ENCODE measurements at places on chromosomes 3 and 15.

- DNase-seq, result no peak
These were observed 11.3 kb downstream of the NR2F2 start for GRCh38 chr15:96341513-96342405.

DNA sequence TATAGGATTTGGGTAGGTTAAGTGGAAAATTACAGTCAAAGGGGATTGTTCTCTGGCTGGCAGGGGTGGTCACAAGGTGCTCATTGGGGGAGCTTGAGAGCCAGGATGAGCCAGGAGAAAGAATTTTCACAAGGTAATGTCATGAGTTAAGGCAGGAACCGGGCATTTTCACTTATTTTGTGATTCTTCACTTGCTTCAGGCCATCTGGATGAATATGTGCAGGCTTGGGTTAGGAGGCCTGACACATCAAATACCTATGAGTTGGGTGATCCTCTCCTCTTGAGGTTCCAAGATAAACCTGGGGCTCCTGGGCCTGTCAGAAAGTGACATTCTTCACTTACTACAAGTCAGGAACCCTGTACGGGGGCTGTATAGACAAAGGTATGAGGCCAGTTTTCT is 68.7 kb downstream of the CD200 start:
- no peak for DNase-seq

GRCh38 chr3:73418681-73419080 is 206.1 kb downstream of the PDZRN3 start:
- DNase-seq, result no peak

GRCh38 chr15:67097930-67098740 is 32.7 kb downstream of the SMAD3 start:
- no peak for DNase-seq

GRCh38 chr15:99961011-99961441 is 227.8 kb upstream of the LYSMD4 start:
- no peak for DNase-seq

DNA sequence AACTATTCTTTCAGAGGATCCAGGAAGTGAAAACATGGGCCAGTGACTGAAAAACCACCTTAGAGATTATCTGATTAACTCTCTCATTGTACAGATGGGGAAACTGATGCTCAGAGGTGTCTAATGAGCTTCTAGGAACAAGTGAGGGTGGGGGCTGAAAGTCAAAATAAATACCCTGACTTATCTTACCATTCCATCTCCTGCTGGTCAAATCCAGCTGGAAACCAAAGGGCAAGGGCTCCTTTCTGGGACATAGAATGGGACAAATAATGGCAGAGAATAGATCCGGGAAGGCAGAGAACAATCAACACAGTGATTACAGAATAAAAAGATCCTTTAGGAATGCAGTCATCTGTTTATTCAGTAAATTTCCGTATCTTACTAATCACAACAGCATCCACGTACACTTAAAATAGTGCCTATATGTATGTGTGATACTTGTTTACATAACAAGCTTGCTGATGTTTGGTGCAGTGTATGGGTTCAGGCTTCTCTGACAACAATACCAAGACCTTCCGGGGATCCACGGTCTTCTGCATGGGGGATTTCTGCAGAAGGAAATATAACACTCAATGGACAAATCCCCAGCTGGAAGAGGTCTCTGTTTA is 173.2 kb downstream of the THSD4 start:
- no peak for DNase-seq

DNA sequence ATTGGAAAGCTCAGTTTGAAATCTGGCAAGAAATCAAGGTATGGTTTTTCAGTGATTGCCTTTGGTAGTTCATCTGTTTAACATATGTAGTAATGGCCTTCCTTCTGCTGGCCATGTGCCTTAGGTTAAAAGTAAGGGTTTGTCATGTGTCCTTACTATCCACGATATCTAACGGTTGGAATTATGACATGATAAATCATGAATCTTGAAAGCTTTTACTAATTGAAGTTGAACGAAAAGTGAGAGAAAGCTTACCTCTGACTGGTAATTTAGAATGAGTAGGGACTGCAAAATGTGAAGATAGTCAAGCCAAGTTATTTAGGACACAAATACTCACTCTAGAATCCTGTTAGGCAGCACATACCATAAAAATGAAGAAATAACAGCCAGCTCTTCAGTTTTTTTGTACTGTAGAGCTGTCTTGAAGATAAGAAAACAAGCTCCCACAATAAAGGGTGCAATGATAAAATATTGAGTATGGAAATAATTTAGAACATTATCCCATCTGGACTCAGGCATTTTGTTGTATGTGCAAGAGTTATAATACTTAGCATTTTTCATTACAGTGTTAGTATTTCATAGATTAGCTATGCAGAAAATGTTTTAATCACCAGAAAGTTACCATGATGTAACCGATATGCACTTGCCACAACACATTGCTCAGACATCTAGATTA is 303.4 kb downstream of the ZNF385D start:
- DNase-seq, result no peak

- no peak for DNase-seq
These were observed 15.3 kb downstream of the ZBTB47 start for GRCh38 chr3:42668793-42669217.

GRCh38 chr15:36724493-36724892 is 145.1 kb downstream of the CDIN1 start:
- no peak for DNase-seq

GRCh38 chr3:108201258-108201657 is 21.0 kb downstream of the IFT57 start:
- DNase-seq, result no peak

DNA sequence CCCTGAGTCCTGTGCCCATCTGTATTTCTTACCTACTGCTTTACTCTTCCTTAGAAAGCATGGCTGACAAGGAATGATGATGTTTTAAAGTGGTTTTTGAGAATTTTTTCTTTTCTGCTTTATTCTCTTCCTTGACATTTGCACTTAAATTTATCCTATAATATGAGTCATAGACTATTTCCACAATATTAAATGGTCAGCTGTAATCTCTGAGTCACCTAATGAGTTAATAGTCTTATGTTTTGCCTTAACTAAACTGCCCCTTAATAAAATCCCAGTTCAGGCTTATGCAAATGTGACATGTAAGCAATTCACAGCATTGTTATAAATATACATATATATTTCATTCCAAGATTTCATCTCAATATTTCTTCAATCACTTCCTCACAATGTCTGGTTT is 23.8 kb downstream of the MEIS2 start:
- DNase-seq, result no peak

DNA sequence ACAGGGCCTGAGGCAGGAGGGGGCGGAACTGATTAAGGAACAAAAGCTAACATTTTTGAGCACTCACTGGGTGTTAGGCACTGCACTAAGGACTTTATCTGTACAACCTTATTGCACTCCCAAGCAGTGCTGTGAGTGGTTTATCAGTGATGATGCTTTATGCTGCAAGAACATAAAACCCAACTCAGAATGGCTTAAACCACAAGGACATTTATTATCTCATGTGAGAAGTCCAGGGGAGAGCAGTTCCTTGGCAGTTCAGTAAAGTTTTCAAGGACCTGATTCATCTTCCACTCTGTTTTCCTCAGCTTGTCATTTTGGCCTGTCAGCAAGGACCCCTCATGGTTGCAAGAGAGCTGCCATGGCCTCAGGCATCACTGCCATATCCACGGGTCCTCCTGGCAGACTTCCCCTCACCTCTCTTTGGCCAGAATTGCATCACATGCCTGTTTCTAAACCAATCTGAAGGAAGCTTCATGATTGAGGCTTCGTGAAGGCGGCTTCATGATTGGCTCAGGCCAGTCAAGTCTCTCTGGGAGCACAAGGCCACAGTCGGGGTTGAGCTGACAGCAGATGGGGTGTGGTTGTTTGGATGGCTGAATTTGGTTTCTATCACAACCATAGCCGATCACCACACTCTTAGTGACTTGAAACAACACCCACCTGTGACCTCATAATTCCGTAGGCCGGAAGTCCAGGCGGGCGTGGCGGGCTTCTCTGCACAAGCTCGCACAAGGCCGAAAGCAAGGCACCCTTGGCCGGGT is 15.8 kb downstream of the EFCC1 start:
- no peak for DNase-seq

GRCh38 chr3:100641471-100642032 is 32.2 kb downstream of the ADGRG7 start:
- no peak for DNase-seq

DNA sequence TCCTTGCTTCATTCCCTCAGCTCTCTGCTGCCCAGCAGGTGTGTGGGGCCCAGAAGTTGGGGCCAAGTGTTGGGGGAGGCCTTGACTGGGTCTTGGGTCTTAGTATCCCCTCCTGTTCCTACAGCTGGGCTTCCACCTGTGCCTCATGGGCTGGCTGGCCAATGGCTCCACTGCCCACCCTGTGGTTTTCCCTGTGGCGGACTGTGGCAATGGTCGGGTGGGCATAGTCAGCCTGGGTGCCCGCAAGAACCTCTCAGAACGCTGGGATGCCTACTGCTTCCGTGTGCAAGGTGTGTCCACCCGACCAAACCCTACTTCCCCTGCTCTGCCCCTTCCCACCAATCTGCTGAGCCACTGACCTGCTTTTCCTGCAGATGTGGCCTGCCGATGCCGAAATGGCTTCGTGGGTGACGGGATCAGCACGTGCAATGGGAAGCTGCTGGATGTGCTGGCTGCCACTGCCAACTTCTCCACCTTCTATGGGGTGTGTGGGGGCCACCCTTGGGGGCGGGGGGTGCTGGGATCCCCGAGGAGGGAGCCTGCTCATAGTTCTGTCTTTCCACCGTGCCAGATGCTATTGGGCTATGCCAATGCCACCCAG is 10.9 kb downstream of the NT5DC2 start:
- DNase-seq, result no peak

DNA sequence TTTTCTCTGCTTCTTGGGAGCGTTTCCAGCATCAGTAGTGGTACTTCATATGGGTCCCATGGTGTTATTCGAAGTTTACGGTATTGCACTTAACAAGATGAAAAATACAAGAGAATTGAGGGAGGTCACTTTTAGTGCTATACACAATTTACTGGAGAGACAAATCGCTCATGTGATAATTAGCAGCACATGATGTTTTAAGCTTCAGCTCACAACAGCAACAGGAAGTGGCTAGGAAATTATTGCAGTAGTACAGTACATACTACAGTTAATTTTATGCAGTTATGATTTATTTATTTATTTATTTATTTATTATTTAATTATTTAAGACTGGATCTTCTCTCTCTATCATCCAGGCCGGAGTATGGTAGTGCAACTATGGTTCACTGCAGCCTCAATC is 14.4 kb upstream of the DCAF1 start:
- no peak for DNase-seq

DNA sequence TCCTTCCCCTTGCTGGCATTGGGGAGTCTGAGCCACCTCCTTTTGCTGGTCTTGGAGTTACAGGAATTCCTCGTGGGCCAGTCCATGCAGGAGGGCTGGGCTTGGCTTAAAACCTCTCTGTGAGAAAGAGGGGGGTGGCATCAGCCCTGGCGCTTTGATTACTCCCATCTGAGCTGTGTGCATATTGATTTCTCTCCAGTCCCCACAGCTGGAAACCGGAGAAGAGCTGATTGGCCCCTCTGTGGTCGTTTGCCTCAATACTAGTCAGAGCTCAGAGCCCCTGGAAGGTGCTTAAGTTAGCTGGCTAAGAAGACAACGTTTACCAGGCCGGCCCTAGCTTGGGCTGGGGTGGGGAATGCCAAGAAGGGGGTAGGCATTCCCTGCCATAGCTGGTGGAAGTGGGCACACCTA is 4.0 kb upstream of the RASGRF1 start:
- DNase-seq, result no peak

DNA sequence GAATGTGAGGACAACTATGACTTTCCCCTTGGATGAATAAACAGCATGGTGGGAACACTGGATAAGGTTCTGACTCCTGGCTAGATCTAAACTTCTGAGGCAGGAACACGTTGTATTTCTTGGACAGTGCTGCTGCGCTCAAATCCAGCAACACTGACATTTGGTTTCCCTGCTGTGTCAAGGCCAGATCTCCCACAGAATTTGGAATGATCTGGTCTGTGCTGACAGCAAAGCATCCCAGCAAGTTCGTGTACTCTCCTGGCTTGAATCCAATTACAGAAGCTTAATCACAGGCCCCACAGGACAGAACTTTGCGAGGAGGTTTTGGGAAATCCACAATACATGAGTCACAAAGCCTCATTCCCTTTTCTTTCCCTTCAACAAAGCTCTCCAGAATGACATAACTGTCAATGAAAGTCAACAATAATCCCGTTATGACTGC is 92.5 kb downstream of the ADAMTS9 start:
- peak; percentile 98 for DNase-seq

DNA sequence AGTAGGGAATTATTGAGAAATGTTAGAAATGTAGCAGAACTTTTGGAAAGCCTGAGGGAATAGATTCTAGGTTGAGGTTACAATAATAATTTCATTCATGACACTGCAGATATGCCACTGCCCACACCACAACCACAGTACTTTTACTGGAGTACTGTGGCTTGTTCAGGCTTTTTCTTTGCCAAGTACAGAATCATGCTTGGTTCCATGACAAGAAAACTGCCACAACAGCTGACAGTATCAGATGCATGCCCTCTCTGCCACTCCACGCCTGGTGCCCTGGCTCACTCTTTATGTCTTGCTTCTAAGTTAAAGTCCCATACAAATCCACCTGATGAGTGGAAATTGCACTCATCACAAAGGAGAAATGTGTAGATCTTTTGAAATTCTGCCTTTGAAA is 398.6 kb downstream of the ZIC1 start:
- DNase-seq, result no peak

- DNase-seq, result no peak
These were observed 95.5 kb downstream of the DPH6 start for GRCh38 chr15:35450492-35450891.

DNA sequence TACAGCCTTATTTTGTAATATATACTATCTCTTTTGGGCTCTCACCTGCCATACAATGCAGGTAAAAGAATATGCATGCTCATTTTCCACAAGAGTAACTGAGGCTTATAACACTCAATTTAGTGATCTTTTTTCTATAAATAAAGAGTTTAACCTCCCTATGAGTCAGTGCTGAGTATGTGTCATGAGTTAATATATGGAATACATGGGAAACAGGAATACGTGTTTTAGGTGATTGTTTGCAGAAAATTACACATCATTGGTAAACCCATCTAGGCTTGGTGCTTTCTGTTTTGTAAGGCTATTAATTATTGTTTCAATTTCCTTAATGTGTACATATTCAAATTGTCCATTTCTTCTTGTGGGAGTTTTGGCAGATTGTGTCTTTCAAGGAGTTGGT is 411.3 kb downstream of the GRM7 start:
- DNase-seq, result no peak

- no peak for DNase-seq
These were observed 89.6 kb downstream of the TBL1XR1 start for GRCh38 chr3:177107461-177108239.

GRCh38 chr15:66220601-66221000 is 32.9 kb downstream of the MEGF11 start:
- DNase-seq, result no peak

DNA sequence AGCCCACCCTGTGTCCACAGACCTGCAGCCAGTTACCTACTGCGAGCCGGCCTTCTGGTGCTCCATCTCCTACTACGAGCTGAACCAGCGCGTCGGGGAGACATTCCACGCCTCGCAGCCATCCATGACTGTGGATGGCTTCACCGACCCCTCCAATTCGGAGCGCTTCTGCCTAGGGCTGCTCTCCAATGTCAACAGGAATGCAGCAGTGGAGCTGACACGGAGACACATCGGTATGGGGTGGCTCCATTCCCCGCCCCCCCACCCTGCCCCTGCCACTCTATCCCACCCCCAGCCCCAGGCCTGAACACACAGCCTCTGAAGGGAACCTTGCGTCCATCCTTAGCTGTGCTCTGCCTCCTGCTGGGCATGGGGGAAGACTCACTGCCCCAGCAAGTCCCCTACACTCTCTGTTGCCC is 73.2 kb downstream of the AAGAB start:
- DNase-seq, result no peak

- no peak for DNase-seq
These were observed 229.6 kb downstream of the BBX start for GRCh38 chr3:107752202-107752990.

Data from brain pericyte (primary cell).